Stimulated activated CD4-positive, alpha-beta T cell treated with anti-CD3 and anti-CD28 coated beads, TNF-alpha, amount 100 ng/mL, for 4 hours (primary cell): ENCODE measurements at places on chromosomes 2 and 18.

DNA sequence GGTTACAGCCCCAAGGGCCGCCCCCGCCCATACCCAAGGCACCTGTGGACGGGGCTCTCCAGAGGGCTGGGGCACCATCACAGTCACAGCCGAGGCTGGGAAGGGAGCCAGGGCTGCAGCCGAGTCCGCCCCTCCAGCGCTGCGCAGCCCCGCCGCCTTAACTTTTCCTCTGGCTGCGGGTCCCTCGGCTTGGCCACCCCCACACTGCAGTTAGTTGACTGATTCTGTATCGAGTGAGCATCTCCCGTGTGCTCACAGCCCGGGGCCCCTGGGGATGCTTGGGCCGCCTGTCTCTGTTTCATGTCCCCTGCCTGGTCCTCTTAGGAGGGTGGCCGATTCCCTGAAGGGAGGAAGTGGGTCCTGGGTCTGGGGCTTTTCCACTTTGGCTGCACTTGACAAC lies 33.7 kb downstream of the EMILIN2 start:
- DNase-seq = no peak

GRCh38 chr2:17867133-17867532 lies 11.3 kb upstream of the KCNS3 start:
- DNase-seq = no peak

DNA sequence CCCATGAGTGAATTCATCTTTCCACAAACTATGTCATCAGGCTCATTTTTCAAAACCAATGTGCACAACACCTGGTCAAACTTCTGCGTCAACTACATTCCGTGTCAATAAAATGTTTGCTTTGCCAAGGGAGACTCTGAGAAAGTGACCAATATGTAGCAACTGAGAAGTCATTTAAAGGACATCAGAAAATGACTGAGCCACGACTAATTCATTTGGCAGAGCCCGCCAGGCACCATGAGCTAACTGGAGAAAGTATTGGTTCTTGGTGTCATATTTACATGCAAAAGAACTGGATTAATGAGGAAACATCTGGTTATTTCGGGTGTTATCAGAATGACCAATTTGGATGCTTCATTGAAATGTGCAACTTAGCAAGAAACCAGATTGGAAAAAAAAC lies 7.2 kb downstream of the RND3 start:
- DNase-seq = no peak

GRCh38 chr2:19675003-19675629 lies 226.7 kb downstream of the TTC32 start:
- DNase-seq = no peak

DNA sequence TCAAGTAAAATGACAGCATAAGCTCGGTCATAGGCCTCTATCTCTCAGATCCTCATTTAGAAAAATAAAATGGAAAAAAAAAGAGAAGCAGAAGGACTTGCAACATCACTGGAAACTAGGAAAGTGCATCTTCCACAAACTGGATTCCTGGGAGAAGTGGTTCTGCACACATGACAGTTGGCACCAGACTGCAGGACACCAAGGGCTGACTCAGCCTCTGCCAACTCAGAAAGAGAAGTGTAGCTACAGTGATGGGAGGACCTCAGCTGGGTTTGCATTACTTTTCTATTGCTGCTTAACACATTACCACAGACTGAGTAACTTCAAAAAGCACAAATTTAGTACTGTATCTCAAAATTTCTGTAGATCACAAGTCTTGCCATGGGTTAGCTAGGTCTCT lies 409.5 kb upstream of the GCFC2 start:
- no peak for DNase-seq

GRCh38 chr18:54888933-54889332 lies 60.7 kb downstream of the RAB27B start:
- no peak for DNase-seq

- no peak for DNase-seq
These were observed 78.8 kb upstream of the TTC21B start for GRCh38 chr2:166032361-166032760.

DNA sequence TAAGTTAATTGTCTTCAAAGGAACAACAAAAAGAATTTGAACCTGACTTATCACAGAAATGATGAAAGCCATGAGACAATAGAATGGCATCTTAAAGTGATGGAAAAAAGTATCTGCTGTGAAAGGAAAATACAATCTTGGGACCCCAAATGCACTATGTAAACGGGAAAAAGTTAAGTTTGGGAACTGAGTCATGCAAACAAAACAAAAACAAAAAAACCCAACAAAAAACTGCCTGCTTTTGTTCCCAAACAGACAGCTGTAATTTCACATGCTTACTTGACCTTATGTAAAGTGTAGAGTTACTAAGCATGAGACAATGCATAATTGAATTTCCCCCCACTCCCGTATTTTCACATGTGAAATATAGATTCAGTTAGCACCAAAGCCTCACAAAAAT lies 122.1 kb upstream of the RBMS1 start:
- no peak for DNase-seq

DNA sequence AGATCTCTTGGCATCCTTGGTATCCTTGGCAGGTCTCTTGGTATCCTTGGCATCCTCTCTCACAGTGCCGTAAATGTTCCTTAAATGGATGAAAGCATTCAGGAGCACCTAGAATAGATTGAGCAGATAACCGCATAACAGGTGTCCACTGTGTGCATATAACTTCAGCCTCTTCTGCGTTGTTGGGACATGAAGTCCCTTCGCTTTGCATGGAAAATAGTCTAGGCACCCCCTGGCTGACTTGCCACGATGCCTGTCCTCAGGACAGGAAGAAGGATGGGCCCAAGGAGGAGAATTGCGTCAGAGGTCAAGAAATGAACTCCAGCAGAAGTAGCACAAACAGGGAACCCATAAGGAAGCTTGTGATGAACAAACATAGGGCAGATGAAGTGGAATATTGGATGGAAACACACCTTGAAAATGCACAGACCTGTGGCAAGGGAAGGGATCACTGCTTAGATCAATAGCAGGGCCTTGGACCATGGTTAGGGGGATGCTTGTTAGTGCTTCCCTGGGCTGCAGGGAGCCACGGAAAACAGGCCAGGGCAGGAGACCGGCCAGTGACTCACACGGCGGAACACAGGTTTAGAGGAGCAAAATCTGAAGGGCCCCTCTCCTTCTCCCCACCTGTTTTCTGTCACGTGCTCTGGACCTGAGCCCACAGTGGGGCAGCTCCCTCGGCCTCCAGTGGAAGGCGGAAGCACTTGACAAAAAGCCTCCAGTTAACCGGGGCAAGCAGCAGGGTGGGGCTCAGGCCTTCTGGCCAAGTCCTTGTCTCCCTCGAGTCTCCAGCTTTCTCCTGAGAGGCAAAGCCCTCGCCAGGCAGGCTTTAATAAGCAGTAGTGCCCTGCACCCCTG lies 99.2 kb upstream of the ASAP2 start:
- DNase-seq = no peak

DNA sequence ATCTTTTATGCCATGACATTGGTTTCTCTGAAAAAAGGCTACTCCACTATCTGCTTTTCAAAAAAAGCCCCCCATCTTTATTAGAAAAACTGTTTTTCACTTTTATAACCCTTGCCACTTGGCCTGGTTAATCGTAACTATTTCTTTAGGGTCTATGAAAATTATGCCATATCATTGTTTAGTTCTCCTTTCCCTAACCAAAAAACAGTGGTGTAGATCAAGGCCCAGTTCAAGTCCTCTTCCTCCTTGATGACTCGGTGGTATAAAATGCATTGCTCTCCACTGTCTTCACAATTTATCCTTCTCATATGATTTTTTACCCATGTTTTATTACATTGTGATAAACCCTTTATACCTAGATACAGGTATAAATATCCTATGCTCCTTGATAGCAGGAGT lies 205.5 kb downstream of the ZNF521 start:
- DNase-seq = no peak

GRCh38 chr2:114699423-114699944 lies 257.0 kb downstream of the DPP10 start:
- no peak for DNase-seq

DNA sequence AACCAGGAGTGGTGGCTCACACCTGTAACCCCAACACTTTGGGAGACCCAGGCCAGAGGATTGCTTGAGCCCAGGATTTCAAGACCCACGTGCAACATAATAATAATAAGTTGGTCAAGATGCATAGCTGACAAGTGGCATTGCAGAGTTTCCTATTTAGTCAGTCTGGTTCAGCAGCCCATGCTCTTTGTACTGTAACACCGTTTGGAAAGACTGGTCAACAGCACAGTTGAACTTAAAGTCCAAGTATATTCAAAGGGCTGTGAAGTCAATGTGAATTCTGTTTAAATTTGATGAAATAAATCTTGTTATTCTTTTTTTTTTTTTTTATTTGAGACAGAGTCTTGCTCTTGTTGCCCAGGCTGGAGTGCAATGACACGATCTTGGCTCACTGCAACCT lies 1.5 kb upstream of the TRMT61B start:
- no peak for DNase-seq

- no peak for DNase-seq
These were observed 165.2 kb downstream of the SUCLG1 start for GRCh38 chr2:84293791-84294380.

GRCh38 chr2:203786549-203787351 lies 80.3 kb downstream of the CD28 start:
- DNase-seq = no peak

GRCh38 chr2:241950413-241951315 lies 81.1 kb downstream of the RTP5 start:
- DNase-seq = peak; percentile 37
